ENCODE measurements at places on chromosomes 2 and 18.

- peak; percentile 28 for DNase-seq
These were observed 552.0 kb downstream of the IRS1 start for GRCh38 chr2:226247289-226248275.

DNA sequence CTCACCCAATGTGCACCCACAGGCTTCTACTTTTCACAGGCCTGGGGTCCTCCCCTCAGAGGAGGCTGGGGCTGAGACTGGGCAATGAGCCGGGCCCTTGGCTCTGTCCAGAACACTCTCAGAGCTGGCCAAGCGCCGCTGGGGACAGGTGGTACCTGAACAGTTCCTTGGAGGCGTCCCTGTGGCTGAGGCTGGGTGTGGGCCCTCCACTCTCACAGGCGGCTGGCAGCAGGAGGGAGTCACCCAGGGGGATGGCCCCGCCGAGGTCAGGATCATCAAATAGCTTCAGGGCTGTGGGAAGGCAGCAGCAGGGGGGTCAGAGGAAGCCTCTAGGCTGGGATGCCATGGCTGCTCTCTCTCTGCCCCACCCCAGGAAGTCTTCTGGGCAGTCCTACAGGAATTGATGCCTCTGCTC lies 27.1 kb downstream of the HS1BP3 start:
- no peak for DNase-seq

GRCh38 chr2:15159206-15159605 lies 401.9 kb downstream of the NBAS start:
- DNase-seq: peak; percentile 20

GRCh38 chr2:101401906-101402305 lies 14.6 kb upstream of the CREG2 start:
- DNase-seq: no peak

DNA sequence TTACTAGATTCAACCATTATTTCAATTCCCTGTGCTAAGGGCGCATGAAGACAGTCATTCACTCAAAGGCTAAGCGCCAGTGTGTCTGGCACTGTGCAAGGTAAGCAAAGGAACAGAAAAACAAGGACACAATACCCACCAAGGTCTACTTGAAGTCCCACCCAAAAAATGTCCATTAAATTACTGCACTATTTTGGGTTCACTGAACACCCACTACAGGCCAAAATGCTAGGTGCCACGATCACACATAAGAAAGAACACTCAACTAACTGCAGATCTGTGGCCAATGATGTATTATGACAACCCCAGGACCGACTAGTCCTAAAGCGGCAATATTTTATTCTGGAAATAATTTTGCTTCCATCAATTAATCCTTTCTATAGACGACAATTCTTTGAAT lies 1.8 kb downstream of the TMEM131 start:
- DNase-seq: no peak

- peak; percentile 55 for DNase-seq
These were observed 21.7 kb upstream of the CTAGE1 start for GRCh38 chr18:22439447-22439846.

GRCh38 chr18:52869349-52869923 lies 529.4 kb downstream of the DCC start:
- no peak for DNase-seq

- DNase-seq: no peak
These were observed 1.5 kb downstream of the AP1S3 start for GRCh38 chr2:223835701-223836532.

- peak; percentile 88 for DNase-seq
These were observed 825.7 kb downstream of the SUCLG1 start for GRCh38 chr2:83633423-83633822.

Data from fibroblast of skin of right biceps (primary cell).